Midbrain (tissue), 1 donor: ENCODE measurements at places on chromosomes 6 and 20.

- no peak for DNase-seq
Observed at GRCh38 chr6:75287424-75287823, 2.8 kb upstream of the TMEM30A start.

GRCh38 chr20:1163105-1163504 is 21.7 kb downstream of the TMEM74B start:
- DNase-seq = no peak

DNA sequence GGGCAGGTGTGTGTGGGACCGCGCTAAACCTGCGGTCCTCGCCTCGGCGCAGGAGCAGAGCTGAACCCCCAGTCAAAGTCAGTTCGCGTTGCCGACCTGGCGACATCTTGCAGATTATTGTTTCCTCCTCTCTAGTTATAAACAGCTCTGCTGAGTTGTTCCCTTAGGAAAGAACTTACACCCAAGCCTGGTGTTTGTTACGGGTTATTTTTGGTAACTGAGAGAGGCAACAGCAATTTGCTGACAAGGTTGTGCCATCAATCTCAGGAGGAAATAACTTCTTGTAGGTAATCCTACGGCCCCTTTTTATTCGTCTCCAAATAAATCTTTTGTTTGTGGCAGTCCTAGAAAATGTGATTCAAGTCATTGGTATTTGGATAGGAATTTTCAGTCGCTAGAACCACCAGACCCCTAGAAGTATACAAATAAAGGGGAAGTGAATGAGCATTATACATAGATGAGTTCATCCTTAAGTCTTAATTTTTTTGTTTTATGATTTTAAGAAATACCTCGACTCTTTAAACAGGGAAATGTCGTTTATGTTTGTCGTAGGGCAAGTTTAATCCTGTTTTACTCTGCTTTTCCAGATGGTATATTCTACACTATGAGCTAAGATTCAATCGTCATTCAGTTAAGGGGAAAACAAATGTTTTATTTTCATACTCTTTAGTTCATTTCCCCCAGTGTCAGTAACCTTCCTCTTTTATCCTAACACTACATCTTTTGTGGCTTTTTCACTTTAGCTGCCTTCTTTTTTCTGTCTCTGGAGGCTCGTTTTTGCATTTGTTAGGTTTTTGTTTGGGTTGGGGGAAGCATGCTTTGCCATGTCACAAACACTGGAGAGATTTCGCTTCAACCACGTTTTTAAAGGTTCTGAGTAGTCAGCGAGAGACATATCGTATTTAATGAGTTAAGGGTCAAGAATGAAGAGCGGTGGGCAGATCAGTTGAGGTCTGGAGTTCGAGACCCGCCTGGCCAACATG is 1.2 kb downstream of the PM20D2 start:
- DNase-seq = no peak

DNA sequence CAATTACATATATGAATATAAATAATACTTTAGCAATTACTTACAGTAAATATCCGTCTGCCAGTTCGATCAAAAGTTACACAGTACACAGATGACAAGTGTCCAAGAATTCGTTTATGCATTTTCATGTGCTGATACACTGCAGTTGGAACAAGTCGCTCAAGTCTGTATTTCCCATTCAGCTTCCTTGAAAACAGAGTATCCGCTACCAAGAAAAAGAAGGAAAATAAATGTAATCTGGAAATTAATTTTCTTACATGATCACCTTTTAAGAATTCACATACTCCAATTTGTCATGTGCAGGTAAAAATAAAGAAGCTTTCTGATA is 35.3 kb downstream of the PHIP start:
- DNase-seq = no peak

DNA sequence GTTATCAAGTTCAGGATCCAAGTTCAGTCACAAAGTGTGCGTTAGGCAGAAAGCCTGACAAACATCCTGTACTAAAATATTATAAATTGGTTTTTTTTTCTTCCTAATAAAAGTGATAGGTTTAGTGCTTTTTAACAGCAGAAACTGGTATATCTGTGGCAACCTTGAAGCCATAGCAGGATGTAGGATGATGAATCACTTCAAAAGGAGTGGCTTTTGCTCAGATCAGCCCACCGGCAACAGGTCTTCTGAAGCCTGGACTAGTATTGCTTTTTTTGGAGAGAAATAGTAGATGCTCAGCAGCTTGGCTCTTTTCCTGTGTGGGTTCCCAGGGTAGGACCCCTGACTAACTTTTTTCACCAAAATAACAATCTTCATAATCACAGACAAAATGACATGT is 190.8 kb downstream of the EPM2A start:
- no peak for DNase-seq

DNA sequence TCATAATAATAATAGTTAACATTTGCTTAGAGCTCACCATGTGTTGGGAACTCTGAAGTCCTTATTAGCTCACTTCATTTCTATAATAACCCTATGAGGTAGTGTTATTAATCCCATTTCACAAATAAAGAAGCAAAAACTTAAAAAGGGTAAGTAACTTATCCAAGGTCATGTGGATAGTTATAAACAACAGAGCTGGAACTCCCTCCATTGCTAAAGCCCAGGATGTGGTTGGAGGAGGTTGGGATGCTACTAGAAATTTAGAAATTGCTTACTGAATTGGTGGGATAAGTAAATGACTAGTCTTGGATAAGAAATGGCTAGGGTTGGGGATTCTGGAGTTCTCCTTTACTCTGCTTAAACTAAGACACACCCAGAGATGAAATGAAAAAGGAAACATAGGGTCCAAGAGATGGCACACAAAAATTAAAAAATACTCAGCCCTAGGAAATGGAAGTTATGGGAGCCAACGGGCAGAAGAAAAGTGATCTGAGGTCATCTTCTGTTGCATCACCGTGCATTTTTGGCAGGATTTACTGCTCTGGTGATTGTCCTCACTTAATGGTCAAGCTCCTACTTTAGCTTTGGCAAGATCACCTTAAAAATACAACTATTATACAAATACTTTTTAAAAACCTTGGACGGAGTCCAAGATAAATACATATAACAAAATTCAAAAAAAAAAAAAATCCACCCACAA is 7.7 kb upstream of the CLIC5 start:
- no peak for DNase-seq

GRCh38 chr20:60064554-60065196 is 106.5 kb downstream of the CDH26 start:
- no peak for DNase-seq

GRCh38 chr20:18003897-18004296 is 35.1 kb downstream of the MGME1 start:
- no peak for DNase-seq

DNA sequence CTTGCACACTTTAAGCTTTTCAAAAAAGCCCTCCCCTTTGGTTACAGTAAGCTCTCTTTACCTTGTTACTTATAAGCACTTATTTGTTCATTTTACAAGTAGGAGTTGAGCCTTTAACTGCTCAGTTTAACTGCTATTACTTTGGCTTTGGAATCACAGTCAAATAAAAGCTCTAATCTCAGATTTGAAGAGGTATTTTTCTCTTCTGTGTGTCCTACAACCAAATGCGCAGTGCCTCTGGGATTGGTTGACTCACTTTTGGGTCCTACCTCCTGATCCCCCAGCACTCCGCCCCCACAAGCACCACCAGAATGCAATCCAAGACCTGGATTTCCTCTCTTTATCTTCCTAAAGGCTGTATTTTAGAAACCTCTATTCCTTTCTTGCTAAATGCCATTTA is 2.5 kb downstream of the NCOA7 start:
- DNase-seq = no peak

- no peak for DNase-seq
Observed at GRCh38 chr6:155630085-155630484, 174.4 kb upstream of the NOX3 start.

GRCh38 chr6:121828146-121828886 is 392.9 kb downstream of the GJA1 start:
- no peak for DNase-seq
